ENCODE measurements at places on chromosomes 2 and 18.

DNA sequence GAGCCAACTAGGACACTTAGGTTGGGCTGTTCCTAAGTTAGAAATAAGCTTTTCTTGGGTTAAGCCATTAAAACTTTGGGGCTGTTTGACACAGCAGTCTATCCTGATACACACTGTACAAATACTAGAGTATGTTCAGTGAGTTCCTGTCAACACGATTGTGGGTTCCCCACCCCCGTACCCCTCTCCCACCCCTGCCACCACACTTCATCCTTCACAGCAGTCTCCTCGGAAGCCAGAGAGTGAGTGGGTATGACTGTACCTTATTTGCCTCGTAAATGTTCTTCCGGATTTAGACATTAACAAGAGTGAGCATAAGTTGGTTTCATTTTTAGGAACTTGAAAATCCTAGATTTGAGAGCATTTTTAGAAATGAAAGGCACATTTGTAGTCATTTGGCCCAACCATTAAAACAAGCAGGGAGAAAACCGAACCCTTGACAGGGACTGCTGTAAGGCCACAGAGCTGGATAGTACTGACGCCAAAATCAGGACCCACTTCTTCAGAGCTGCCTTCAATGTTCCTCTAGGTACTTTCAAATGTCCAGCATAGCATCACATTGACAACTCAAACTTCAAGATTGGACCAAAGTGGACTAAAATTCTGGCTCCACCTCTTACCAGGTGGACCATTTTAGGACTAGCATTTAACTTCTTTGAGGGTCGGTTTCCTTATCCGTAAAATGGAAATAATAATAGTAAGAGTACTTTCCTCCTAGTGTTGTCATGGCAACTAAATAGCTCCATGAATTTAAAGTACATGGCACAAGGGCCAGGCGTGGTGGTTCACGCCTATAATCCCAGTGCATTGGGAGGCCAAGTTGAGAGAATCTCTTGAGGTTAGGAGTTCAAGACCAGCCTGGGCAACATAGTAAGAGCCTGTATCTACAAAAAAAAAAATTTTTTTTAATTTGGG, 166.3 kb upstream of the SERTAD2 start:
- DNase-seq, result no peak

GRCh38 chr18:23887493-23887892, 127.1 kb upstream of the TTC39C start:
- no peak for DNase-seq

- no peak for DNase-seq
Observed at GRCh38 chr2:26196683-26197418, 24.0 kb downstream of the GAREM2 start.

DNA sequence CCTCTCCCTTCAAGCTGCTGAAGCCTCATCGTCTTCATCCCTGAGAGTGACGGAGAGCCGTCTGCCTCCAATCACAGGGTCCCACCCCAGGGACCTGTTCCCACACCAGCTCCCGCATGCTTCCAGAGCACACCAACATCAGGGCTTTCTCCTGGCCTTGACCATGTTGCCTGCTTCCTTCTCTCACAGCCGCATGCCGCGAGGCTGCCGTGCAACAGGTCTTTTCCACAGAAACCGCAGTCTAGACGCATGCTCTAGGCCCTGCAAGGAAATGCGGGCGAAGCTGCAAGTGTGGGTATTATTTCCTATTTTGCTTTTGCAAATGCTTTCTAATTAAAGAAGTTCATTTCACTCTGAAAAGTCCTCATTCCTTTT, 277.8 kb downstream of the EIPR1 start:
- DNase-seq, result no peak

GRCh38 chr2:157786663-157787363, 89.3 kb downstream of the ACVR1 start:
- DNase-seq, result no peak
